ENCODE measurements at places on chromosomes 13 and 19.

- DNase-seq: no peak
Observed at GRCh38 chr13:105569816-105570215, 965.6 kb downstream of the EFNB2 start.

DNA sequence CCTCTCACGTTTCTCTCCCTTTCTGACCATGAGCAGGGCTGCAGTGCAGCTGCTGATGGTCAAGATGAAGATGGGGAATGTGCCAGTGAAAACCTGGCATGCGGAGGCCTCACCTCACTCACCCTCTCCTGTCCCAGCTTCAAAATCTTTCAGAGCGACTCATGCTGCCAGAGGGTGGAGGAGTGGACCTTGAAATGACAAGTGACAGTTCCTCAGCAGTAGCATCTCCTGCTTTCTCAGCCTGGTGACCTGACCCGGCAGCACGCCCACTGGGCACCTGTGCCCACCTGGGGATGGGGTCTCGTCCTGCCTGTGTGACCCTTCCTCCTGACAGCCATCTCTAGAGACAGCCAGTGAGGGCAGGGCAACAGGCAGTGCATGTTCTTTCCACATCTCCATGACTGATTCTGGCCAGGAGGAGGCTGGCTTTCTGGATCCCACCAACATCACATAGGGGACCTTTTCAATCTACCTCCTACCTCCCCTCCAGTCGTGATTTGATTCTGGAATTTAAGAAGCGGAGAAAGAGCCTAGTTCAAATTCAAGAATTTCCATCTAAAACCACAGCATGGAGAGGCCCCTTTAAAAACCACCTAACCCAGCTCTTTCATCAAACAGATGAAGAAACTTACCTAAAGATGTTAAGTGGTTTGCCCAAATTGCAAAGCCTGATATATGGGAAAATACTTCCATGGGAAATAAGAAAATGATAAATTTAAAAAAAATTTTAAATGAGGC, 45.8 kb downstream of the RFX2 start:
- DNase-seq: no peak

GRCh38 chr13:51283371-51283770, 56.1 kb upstream of the SERPINE3 start:
- no peak for DNase-seq

- no peak for DNase-seq
Observed at GRCh38 chr13:32453981-32454380, 26.1 kb upstream of the N4BP2L1 start.

DNA sequence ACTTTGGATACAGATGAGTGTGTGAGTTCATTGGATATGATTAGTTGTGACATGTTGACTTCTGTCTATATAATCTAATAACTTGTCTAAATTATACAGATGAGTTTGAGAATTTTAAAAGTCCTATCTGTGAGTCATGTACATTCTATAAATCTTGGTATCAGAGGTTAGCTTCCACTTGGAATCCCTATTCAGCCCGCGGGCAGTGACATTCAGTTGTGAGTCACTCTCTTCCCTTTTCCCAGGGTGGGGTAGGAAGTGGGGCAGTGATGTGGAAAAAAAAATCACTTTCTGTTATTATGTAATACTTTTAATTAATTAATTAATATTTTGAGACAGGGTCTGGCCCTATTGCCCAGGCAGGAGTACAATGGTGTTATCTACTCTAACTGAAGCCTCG, 33.0 kb upstream of the ZNF808 start:
- DNase-seq: no peak
